Stimulated activated CD4-positive, alpha-beta T cell treated with anti-CD3 and anti-CD28 coated beads, Interleukin-15, amount 100 ng/mL, for 1 hour (primary cell): ENCODE measurements at places on chromosomes 6 and 20.

DNA sequence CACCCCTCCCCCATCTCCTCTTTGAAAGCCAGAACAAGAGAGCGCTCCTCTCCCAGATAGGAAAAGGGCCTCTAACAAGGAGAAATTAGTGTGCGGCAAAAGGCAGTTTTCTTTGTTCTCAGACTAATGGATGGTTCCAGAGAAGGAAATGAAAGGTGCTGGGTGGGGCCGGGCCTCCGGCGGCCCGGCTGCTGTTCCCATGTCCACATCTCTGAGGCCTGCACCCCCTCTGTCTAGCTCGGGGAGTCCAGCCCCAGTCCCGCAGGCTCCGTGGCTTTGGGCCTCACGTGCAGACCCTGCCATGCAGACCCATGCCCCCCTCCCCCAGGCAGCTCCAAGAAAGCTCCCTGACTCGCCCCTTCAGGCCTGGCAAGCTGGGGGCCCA, 35.8 kb upstream of the MRGBP start:
- no peak for DNase-seq

DNA sequence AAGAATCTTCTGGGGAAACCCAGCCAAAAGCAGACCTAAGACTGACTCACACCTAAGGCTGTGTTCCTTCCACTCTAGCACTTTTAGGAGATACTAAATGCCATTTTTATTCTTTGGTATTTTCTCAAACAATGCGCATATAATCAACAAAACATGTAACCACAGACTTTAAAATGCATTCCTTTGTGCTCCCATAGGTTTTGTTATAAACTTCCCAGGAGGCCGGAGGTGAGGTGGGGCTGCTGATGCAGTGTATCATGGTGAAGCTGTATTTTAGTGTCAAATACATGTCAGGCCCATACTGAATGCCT, 155.2 kb downstream of the BTBD3 start:
- DNase-seq = no peak

GRCh38 chr20:46050444-46050843, 21.4 kb downstream of the SLC12A5 start:
- DNase-seq = no peak

DNA sequence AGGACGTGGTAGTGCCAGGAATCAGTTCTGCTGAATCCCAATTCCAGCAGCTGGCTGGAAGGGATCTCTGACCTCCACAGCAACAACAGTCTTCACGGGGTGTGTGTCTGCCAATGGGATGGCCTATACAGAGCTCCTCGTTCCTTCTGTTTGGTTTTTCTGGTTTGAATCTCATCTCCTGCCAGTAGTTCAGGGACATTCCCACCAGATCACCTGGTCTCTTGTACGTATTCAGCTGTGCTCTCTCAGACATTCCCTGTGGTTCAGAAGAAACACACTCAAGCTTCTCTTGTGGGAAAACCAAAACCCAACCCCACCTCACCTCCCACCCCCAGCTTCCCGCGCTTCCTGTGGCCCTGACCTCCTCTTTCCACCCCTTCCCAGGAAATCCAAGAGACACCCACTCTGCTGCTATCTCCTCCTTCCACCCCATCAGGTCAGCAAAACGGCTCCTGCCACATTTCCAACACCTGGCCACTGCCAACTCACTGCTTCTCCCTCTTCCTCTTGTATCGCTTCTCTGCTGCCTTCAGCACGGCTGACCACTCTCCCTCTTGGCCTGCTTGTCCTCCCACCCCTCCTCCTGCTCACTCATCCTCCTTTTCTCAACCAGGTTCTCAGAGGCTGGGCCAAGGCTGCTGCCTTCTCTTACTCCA, 63.3 kb upstream of the PTGIS start:
- no peak for DNase-seq

- DNase-seq = no peak
Measured at GRCh38 chr6:163679012-163679660, 264.6 kb downstream of the QKI start.

GRCh38 chr6:139483079-139483478, 108.6 kb upstream of the CITED2 start:
- DNase-seq = no peak

DNA sequence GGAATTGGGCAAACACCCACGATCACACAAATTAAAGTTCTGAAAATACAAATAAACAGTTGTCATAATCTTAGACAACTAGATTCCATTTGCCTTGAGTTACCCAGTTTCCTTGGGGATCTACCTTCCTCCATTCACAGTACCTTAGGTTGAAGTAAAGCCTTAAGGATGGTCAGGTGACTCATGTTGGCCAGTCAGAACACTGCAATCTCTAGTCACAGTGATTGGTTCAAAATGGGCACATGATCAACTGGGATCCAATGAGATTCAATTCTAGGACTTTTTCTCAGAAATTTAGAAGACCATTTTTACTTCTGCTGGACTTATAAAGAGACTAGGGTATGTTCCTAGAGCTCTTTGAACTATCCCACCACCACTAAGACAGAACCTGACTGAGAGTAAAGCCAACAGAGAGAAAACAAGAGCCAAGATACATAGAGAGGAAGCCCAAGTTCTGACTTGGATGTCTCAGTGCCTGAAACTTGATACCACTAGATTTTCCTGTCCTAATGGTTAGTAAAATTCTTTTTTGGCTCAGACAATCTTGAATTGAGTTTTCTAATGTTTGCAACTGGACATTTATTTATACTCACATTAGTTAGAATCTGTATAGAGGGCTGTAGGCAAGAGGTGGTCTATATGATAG, 8.6 kb upstream of the CLIC5 start:
- no peak for DNase-seq

- DNase-seq = no peak
Measured at GRCh38 chr6:134814076-134814695, 135.7 kb downstream of the ALDH8A1 start.

DNA sequence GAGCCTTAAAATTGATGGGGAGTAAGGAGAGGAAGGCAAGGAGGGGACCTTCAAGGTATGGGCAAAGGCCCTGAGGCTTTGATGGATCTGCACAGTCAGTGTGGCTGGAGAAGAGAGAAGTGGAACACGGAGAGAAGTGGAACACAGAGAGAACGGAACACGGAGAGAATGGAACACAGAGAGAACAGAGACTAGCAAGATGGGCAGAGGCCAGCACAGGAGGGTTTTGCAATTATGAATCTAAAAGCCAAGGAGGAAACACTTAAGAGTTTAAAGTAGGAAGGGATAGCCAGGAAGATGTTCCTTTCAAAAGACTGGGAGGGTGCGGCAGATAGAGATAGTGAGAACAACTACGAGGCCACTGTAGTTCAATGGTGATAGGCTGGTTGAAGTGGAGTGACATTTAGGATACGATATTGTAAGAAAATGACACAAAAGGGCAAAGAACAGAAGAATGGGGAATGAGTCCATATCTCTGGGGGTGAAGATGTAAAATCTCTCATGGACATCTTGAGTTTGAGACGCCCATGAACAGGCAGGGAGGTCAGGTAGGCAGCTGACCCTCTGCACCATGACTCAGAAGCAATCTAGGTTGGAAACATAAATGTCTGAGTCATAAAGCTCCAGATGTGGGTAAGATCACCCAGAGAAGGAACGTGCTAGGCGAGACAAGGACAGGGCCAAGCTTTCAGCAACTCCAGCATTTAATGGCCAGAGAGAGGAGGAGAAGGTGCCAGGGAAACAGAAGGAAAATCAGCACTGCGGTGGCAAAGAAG, 25.4 kb downstream of the ZMYND8 start:
- DNase-seq = no peak

DNA sequence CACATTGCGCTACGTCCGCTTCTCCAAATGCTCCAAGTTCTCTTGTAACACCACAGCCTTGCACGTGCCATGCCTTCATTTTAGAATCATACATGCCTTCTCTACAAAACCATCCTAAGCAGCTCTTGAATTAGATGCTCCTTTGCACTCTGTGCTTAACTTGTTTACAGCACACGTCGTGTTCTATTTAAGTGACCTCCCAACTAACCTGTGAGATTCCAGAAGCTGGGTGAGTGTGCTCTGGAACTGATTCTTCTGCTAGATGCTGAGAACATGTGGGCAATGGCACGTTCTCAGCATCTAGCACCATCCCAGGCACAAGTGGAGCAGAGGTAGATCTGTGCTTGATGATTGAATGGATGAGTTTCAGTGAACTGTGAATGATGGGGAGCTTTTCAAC, 100.0 kb upstream of the NEDD9 start:
- no peak for DNase-seq

GRCh38 chr20:9808166-9808565, 30.7 kb downstream of the PAK5 start:
- no peak for DNase-seq
